ENCODE measurements at places on chromosomes 2 and 18.
A peak's percentile ranks its signal among the peaks of the same experiment; 100 is the strongest.

DNA sequence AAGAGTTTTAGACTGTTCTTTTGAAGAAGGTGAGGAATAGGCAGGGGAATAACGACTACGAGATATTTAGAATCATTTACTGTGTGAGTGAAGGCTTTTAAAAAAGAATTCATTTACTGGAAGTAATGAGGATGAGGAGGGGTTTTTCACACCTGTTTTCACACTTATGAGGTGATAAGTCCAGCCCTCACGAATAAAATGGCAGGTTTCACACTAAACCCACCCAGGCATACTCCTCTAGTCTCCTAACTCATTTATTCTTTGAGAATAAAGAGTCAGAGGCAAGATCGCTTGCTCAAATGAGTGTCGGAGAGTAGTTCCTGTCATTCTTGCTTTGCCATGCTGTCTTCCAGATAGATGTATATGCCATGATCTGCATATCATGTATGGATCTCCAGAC, 79.0 kb upstream of the ZEB2 start:
- no peak overlapping the region for H3K27ac ChIP-seq
- H3K4me1 ChIP-seq, result no peaks in the 10 kb centered on the region
- no peak for DNase-seq
- H3K27me3 ChIP-seq, result no peaks in the 10 kb centered on the region

GRCh38 chr2:132670496-132671150, 618 bp upstream of the LYPD1 start:
- H3K4me3 ChIP-seq, result peak overlapping the region; percentile 62
- H3K27me3 ChIP-seq, result peaks cover 29% of the 10 kb centered on the region
- DNase-seq, result no peak
- no peaks in the 10 kb centered on the region for H3K36me3 ChIP-seq
- H3K4me1 ChIP-seq, result peaks cover 32% of the 10 kb centered on the region
- H3K27ac ChIP-seq, result no peak overlapping the region

- no peaks in the 10 kb centered on the region for H3K36me3 ChIP-seq
- H3K27ac ChIP-seq, result peak overlapping the region; percentile 80
- DNase-seq, result no peak
- H3K4me3 ChIP-seq, result no peak overlapping the region
- peaks cover 60% of the 10 kb centered on the region for H3K4me1 ChIP-seq
Measured at GRCh38 chr2:42957861-42958301, 165.5 kb upstream of the HAAO start.

DNA sequence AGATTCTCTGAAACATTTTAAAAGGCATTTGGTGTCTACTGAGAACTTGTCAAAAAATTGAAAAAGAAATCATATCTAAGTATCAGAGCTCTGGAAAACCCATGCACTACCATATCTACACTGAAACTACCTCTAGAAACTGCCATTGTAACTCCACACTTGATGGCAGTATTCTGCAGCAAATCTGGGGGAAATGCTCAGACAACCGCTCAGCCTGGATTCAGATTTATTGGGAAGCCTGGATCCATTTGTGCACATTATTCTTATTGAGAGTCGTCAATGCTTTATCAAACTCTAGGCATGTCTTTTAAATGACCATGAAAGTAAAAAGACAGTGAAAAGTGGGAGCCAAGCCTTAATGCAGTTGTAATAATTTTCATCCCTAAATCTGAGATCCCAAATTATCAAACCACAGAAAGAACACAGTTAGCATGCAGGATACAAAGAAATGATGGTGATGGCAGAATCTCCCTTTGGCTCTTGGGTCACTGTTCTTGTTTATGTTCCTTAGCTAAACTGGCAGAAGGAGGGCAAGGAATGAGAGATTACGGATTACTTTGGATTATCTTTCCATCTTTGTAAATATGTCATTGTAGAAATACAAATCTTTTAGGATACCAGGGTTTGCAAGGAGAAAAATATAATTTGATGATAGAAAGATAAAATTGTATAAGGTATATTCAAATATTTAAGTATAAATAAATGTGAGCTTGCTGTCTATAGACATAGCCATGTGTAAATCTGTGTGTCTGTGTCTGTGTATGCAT, 512.1 kb upstream of the SYT4 start:
- H3K4me1 ChIP-seq, result no peaks in the 10 kb centered on the region
- no peak for DNase-seq
- no peak overlapping the region for H3K27ac ChIP-seq
- H3K4me3 ChIP-seq, result no peak overlapping the region
- no peaks in the 10 kb centered on the region for H3K36me3 ChIP-seq

DNA sequence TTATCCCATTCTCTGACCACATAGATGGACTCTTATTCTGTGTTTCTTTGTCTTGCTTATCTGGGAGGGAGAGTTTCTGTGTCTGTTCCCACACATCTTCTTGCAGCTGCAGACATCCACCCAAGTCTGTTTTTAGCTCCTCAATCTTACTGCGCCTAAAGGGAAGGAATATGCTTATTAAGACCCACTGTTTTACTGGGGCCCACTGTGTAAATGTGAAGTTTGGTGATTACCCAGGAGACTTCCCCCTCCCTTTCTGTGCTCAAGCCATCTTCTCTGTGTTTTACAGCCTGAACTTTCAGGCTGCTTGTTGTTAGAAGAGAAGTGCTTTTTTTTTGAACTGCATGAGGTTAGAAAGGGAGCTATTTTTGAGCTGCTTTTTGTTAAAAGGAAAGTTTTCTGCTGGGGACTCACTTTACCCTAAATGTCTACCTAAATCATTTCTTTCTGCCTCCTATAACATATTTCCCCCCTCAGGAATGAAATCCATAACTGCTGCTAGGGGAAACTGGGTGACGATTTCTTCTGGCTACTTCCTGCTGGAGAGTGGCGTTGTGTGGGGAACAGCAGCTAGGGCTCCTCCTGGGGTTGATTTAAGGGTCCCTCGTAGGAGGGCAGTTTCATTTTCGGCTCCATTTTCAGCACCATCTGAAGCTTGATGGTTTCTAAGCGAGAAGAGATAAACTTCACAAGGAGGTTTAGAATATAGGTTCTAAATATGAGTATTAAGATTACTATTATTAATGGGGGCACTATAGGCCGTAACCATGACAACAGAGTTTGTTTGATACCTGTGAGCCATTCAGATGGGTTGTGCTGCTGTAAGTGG, 39.5 kb upstream of the GMCL1 start:
- no peaks in the 10 kb centered on the region for H3K27me3 ChIP-seq
- peak overlapping the region; percentile 22 for H3K4me3 ChIP-seq
- H3K4me1 ChIP-seq, result peaks cover 24% of the 10 kb centered on the region
- peak overlapping the region; percentile 78 for H3K27ac ChIP-seq

GRCh38 chr2:70851704-70852103, 16.1 kb upstream of the CD207 start:
- no peaks in the 10 kb centered on the region for H3K4me1 ChIP-seq
- no peaks in the 10 kb centered on the region for H3K27me3 ChIP-seq
- no peaks in the 10 kb centered on the region for H3K36me3 ChIP-seq
- no peak overlapping the region for H3K27ac ChIP-seq
- no peak overlapping the region for H3K4me3 ChIP-seq

GRCh38 chr2:174997110-174997509, 8.1 kb downstream of the CHN1 start:
- H3K27ac ChIP-seq, result peak overlapping the region; percentile 61
- H3K4me3 ChIP-seq, result no peak overlapping the region
- DNase-seq, result no peak

- H3K27me3 ChIP-seq, result no peaks in the 10 kb centered on the region
- H3K27ac ChIP-seq, result no peak overlapping the region
- DNase-seq, result no peak
- H3K4me3 ChIP-seq, result no peak overlapping the region
- H3K4me1 ChIP-seq, result no peaks in the 10 kb centered on the region
Measured at GRCh38 chr2:82525744-82526143, 1933.3 kb downstream of the SUCLG1 start.

- DNase-seq, result no peak
- peak overlapping the region; percentile 98 for H3K27ac ChIP-seq
Measured at GRCh38 chr18:44682871-44683221, 2.2 kb downstream of the SETBP1 start.

DNA sequence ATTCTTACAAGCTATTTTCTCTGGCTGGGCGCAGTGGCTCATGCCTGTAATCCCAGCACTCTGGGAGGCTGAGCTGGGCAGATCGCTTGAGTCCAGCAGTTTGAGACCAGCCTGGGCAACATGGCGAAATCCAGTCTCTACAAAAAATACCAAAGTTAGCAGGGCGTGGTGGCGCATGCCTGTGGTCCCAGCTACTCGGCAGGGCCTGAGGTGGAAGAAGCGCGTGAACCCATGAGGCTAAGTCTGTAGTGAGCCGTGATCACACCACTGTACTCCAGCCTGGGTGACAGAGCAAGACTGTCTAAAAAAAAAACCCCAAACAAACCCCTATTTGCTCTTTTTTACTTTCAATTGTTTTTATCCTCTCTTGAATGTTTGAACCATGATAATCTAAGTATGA, 37.0 kb downstream of the PPP4R1 start:
- peaks cover 9% of the 10 kb centered on the region for H3K4me1 ChIP-seq
- no peak overlapping the region for H3K4me3 ChIP-seq
- H3K27me3 ChIP-seq, result no peaks in the 10 kb centered on the region
- no peak overlapping the region for H3K27ac ChIP-seq
- no peak for DNase-seq

DNA sequence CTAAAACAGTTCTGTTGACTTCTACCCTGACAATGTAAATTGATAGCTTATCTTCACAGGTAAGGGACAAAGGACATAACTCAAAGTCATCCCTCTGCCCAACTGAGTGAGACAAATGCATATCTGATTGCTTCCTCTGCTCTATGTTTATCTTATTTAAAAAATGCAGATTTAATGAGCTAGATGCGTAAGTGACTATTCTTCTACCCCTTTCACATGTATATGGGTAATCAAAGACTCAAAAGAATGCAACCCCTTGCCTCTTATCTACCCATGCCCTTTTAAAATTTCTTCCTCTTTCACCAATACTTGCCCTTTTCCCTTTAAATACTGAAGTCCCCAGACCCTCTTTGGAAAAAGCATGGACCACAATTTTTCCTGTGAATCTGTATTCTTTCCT, 253.4 kb downstream of the WDPCP start:
- H3K27me3 ChIP-seq, result no peaks in the 10 kb centered on the region
- no peak overlapping the region for H3K4me3 ChIP-seq
- no peak for DNase-seq
- H3K4me1 ChIP-seq, result no peaks in the 10 kb centered on the region
- H3K27ac ChIP-seq, result no peak overlapping the region

DNA sequence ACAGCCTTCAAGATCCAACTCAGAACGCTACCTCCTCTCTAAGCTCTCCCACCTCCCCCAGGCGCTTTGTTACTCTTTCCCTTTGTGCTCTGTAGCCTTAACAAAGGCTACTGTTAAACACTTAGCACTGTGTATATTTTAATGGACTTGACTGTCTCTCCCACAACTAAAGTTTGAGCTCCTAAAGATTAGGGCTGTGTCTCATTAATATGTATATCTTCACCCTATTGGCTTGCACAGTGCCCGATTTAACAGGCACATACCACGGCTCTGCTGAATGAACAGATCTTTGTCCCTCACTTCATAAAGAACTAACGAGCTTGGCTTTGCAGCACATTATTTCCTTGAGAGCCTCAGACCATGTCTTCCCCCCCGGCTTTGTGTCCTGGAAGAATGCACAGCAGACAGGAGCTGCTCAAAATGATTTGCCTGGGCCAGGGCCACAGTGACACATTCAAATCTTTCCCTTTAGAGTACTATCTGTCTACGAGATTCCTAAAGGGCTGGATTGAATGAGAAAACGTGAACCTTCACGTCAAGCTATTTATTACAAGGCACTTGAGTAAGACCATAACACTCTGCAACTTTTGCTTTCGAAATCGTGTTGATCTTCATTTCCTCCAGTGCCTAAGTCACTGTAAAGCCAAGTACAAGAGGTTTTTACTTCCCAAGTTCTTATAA, 22.1 kb downstream of the ABHD3 start:
- no peak for DNase-seq
- H3K4me3 ChIP-seq, result peak overlapping the region; percentile 37
- peak overlapping the region; percentile 47 for H3K27ac ChIP-seq
- no peaks in the 10 kb centered on the region for H3K4me1 ChIP-seq

GRCh38 chr2:108612153-108612513, 77.9 kb downstream of the LIMS1 start:
- H3K27me3 ChIP-seq, result no peaks in the 10 kb centered on the region
- peak overlapping the region; percentile 32 for H3K27ac ChIP-seq
- H3K4me1 ChIP-seq, result peaks cover 60% of the 10 kb centered on the region
- DNase-seq, result no peak
- H3K36me3 ChIP-seq, result no peaks in the 10 kb centered on the region

DNA sequence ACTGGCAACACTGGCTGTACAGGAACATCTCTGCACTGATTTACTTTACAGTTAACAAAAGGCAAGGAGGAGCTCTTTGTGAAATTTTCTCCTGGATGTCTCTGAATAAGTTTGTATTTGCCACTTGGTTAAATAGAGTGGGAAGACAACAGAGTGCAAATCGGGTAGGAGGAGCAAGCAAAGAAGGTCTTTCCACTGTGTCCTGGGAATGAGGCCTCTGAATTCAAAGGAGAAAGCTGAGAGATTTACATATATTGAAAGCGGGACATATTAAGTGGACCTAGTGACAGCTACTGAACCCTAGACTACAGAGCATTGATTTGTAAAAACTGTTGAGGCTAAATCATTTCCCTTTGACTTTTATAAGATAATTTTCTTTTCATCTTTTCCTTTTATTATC, 117.4 kb upstream of the CHRNA1 start:
- no peaks in the 10 kb centered on the region for H3K27me3 ChIP-seq
- no peak overlapping the region for H3K27ac ChIP-seq
- no peaks in the 10 kb centered on the region for H3K36me3 ChIP-seq
- peaks cover 14% of the 10 kb centered on the region for H3K4me1 ChIP-seq

DNA sequence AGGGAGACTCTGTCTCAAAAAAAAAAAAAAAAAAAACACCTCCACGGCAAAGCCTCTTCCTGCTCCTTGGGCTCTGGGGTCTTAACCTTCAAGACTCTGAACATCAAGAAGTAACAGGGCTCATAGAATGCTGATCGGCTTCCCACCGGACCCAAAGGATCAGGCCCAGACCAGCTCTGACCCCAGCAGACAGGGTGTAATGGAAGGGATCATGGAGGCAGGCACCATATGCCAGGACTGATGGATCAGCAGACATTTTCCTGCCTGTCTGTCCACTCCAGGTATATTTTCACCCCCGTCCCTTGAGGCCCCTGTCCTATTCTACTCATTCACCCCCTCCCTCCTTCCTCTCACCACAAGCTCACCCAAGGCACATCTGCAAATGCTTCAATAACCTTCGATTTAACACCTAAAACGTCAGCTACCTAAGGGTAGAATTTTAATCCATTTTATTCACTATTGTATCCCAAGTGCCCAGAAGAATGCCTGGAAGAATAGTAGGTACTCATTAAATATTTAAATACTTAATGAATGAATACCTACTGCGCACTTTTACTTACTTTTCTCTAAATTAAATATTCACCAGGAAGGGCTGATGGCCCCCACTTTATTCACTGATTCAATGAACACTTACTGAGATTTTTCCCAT, 4.6 kb upstream of the SPEG start:
- peaks cover 15% of the 10 kb centered on the region for H3K36me3 ChIP-seq
- H3K27ac ChIP-seq, result peak overlapping the region; percentile 99
- H3K4me3 ChIP-seq, result no peak overlapping the region

- H3K36me3 ChIP-seq, result no peaks in the 10 kb centered on the region
- no peak for DNase-seq
- H3K4me1 ChIP-seq, result peaks cover 31% of the 10 kb centered on the region
- no peak overlapping the region for H3K4me3 ChIP-seq
- no peaks in the 10 kb centered on the region for H3K27me3 ChIP-seq
Measured at GRCh38 chr2:169716938-169717690, 16.5 kb upstream of the KLHL23 start.

GRCh38 chr2:69191634-69192033, 178.7 kb downstream of the ANTXR1 start:
- H3K27ac ChIP-seq, result peak overlapping the region; percentile 16
- H3K4me3 ChIP-seq, result no peak overlapping the region
- H3K4me1 ChIP-seq, result peaks cover 57% of the 10 kb centered on the region
- peaks cover 25% of the 10 kb centered on the region for H3K36me3 ChIP-seq

Data from esophagus muscularis mucosa (tissue), 4 donors.